Natural killer cell treated with Interleukin-12 subunit alpha and Interleukin-12 subunit beta and Interleukin-15 and Interleukin-18, amount 100 ng/mL, for 72 hours (primary cell): ENCODE measurements at places on chromosomes 11 and 22. TPM values are rescaled to one million over a fixed set of nuclear protein-coding genes. Genes with fewer than 3 reads are reported as not detected.

The MN1 gene
- 0.61 TPM for total RNA-seq

The MS4A2 gene
- total RNA-seq = not detected

The MUC5AC gene
- not detected for total RNA-seq

The KCNA4 gene
- total RNA-seq = not detected

The FDXACB1 gene
- 7.9 TPM for total RNA-seq

The OR52N4 gene
- total RNA-seq = 0.38 TPM

The MMP8 gene
- total RNA-seq = not detected

The GDPD5 gene
- total RNA-seq = 28.2 TPM

The HPX gene
- 0.76 TPM for total RNA-seq

The EFCAB6 gene
- total RNA-seq = 1.3 TPM

The GGTLC2 gene
- total RNA-seq = not detected

The WNT7B gene
- total RNA-seq = not detected

The OR10D3 gene
- not detected for total RNA-seq

The TRIM29 gene
- total RNA-seq = not detected

The ANO5 gene
- total RNA-seq = not detected

The HYOU1 gene
- total RNA-seq = 333 TPM

The CRYBB3 gene
- 0.78 TPM for total RNA-seq

The OR8K1 gene
- total RNA-seq = not detected

The LRRC56 gene
- total RNA-seq = 0.98 TPM

The TCN2 gene
- 0.19 TPM for total RNA-seq

The RFPL2 gene
- not detected for total RNA-seq

The POU2AF1 gene
- total RNA-seq = 4.2 TPM

The TYR gene
- not detected for total RNA-seq

The FGF3 gene
- not detected for total RNA-seq

The RASGRP2 gene
- total RNA-seq = 27.7 TPM

The EML3 gene
- total RNA-seq = 122 TPM

The CEP126 gene
- 1.5 TPM for total RNA-seq

The OR11H1 gene
- not detected for total RNA-seq

The STK33 gene
- total RNA-seq = 0.74 TPM

The H19 gene
- not detected for total RNA-seq

The RAB38 gene
- 7.2 TPM for total RNA-seq

The OR51E1 gene
- total RNA-seq = not detected

The IGF2 gene
- 0.17 TPM for total RNA-seq

The SYT8 gene
- not detected for total RNA-seq

The PDE3B gene
- 56.8 TPM for total RNA-seq

The CHRM4 gene
- 0.75 TPM for total RNA-seq

The RIMBP3B gene
- total RNA-seq = 1.4 TPM

The MS4A15 gene
- not detected for total RNA-seq

The ADORA2A gene
- 81.6 TPM for total RNA-seq

The PKNOX2 gene
- total RNA-seq = not detected

The KCNJ11 gene
- total RNA-seq = not detected

The TMEM9B gene
- total RNA-seq = 24.1 TPM

The FDX1 gene
- 15.1 TPM for total RNA-seq
